Endothelial cell of umbilical vein (primary cell): ENCODE measurements at places on chromosomes 2 and 18.

GRCh38 chr2:118990757-118991545 lies 49.0 kb downstream of the MARCO start:
- DNase-seq, result no peak

GRCh38 chr18:76747676-76748075 lies 74.7 kb upstream of the ZNF236 start:
- DNase-seq, result peak; percentile 53

- DNase-seq, result no peak
These were observed 554.4 kb upstream of the LRRTM1 start for GRCh38 chr2:80858965-80859364.

- no peak for DNase-seq
These were observed 720.3 kb downstream of the DPP10 start for GRCh38 chr2:115162494-115163293.
